ENCODE measurements at places on chromosomes 3 and 15. TPM values are rescaled to one million over a fixed set of nuclear protein-coding genes. Genes with fewer than 3 reads are reported as not detected.

Gene KNG1
- not detected for total RNA-seq

Gene CHD2
- total RNA-seq: 137 TPM

Gene CD276
- not detected for total RNA-seq

DNA sequence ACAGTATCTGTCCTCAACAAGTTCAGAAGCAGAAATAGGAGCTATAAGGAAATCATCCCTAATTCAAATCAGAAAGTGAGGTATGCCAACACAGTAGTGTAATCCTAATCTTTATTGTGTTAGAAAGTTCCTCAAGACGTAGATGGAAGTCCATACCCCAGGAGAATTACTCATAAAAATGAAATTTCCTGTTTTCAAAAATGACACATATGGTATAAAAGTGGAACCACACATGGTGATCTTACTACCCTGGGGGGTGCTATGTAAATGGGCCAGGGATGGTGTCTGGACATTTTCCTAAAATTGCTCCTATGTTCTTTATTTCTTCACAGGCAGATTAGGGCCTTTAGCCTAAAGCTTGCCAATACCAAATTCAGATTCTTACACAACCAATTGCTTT lies 204.1 kb downstream of the ARRDC4 start:
- no peak for DNase-seq

GRCh38 chr15:35519541-35520149 lies 26.3 kb downstream of the DPH6 start:
- DNase-seq: no peak

DNA sequence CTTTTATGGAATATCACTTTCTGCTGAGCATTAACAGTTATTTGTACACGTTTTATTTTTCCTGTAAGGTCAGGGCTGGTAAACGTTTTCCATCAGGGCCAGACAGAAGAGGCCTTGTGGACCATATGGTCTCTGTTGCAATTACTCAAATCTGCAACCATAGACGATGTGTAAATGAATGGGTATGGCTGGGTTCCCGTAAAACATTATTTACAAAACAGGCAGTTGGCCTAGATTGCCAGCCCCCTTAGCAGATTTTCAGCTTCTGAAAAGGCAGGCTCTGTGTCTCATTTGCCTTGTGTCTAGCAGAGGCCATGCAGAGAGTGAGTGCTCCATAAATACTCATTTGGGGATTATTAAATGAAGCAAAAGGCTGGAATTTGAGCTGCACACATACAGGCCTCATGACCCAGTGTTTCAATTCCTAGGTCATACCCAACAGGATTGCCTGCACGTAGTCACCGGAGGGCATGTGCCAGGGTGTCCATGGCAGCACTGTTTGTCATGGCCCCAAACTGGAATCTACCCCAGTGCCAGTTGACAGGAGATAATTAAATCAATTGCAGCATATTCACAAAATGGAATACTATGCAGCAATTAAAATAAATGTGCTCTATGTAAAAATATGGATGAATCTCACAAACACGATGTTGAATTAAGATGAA lies 51.3 kb downstream of the GPD1L start:
- DNase-seq: no peak

DNA sequence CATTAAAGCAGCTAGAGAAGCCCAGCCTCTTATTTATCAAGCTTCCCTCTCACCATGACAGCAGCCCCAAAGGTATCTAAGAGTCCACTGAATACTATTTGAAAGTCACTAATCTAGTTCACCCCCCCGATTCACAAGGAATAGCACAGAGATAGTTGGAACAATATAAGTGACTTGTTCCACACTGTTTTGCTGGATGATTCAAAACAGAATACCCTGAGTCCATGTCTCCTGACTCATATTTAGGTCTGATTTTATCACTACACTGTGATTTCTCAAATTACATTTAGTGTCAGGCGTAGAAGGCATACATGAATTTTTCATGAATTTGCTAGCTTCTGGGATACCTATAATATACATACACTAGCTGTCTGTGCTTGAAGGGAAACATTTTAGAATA lies 18.7 kb upstream of the EOGT start:
- DNase-seq: no peak

GRCh38 chr3:147462856-147463255 lies 53.7 kb downstream of the ZIC1 start:
- no peak for DNase-seq

- DNase-seq: no peak
Observed at GRCh38 chr3:165839296-165840076, 2.3 kb upstream of the BCHE start.

DNA sequence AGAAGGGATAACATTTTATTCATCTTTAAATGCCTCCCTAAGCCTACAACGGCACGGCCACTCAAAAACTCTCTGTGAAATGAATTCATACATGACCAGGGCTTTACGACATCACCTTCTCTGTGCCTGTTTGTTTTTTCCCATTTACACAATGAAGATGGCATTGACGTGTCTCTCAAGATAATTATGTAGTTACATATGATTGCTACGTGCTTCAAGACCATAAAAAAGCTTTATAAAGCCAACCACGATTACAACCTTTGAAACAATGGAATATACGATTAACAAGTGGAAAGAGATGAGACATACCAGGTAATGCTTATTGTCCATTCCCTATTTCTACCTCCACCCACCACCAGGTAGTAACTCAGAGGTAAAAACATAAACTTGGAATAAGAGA lies 168.4 kb downstream of the P3H2 start:
- no peak for DNase-seq

Data from activated CD8-positive, alpha-beta T cell treated with anti-CD3 and anti-CD28 coated beads, Interleukin-2, amount 10 ng/mL, durations not matched to agents 7 days and 5 days (primary cell).